ENCODE measurements at places on chromosomes 2 and 18. TPM values are rescaled to one million over a fixed set of nuclear protein-coding genes. Genes with fewer than 3 reads are reported as not detected.

PXDN gene
- 58.4 TPM for total RNA-seq

CKAP2L gene
- total RNA-seq, result 0.46 TPM

MAL gene
- 21.2 TPM for total RNA-seq

DPY30 gene
- total RNA-seq, result 53.7 TPM

All from upper lobe of right lung (tissue), 1 donor.